Epithelial cell of esophagus (primary cell): ENCODE measurements at places on chromosomes 12 and 14.

DNA sequence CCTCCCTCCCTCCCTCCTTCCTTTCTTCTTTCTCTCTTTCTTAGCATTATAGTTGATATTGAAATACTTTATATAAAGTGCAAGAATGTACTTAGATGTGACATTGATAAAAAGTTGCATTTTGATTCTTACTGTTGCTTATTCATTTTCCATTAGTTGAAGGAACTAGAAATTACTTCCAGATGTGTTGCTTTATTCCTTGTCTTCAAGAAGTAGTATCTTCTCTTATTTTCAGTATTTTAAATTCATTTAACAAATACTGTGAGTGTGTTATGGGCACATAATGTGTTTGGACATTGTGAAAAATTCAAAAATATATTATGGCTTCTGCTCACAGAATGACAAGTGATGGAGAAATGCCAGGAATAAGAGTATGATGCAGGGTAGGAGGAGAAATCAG is 45.6 kb downstream of the TRMT5 start:
- DNase-seq, result no peak

GRCh38 chr12:27898022-27898421 is 74.5 kb downstream of the PTHLH start:
- no peak for DNase-seq

- no peak for DNase-seq
These were observed 4.9 kb upstream of the LRIG3 start for GRCh38 chr12:58925111-58925611.

- DNase-seq, result peak; percentile 64
These were observed 429.1 kb downstream of the DAD1 start for GRCh38 chr14:22159957-22160356.

DNA sequence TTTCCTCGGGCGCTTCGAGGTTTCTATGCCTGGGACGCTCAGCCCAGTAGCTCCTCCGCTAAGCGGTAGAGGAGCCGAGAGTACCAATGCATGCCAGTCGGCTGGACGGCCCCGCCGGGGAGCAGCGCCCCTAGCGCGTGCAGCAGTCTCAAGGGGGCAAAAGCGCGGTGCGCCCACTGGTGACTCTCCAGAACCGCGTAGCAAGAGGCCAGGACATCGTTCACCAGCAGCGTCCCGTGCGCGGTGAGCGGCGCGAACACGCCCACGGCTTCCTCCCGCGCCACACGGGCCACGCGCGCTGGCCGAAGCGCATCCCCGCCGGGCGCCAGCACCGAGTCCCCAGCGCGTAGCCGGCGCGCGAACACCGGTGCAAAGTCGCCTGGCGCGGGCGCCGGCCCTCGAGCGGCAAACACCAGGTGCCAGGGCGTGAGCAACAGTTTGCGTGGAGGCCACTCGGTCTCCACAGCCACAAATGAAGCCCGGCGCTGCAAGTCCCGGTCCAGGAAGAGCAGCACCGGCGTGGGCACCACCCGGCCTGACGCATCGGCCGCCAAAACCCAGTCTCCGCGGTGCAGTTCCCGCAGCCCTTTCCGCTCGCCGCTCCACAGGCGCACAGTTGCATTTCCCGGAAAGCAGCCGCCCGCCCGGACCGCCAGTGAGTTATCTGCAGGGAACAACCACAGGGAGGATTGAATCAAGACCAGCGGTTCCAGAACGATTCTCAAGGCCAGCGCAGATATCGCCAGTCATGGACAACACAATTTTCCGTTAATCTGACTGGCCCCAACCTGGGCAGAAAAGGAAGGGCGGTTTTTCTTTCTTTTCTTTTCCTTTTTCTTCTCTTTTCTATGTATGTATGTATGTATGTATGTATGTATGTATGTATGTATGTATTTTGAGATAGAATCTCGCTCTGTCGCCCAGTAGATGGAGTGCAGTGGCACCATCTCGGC is 4.5 kb downstream of the DHH start:
- peak; percentile 40 for DNase-seq

GRCh38 chr12:83613586-83614110 is 926.9 kb downstream of the TMTC2 start:
- no peak for DNase-seq

- no peak for DNase-seq
These were observed 215.4 kb downstream of the SLC41A2 start for GRCh38 chr12:104742551-104743201.

DNA sequence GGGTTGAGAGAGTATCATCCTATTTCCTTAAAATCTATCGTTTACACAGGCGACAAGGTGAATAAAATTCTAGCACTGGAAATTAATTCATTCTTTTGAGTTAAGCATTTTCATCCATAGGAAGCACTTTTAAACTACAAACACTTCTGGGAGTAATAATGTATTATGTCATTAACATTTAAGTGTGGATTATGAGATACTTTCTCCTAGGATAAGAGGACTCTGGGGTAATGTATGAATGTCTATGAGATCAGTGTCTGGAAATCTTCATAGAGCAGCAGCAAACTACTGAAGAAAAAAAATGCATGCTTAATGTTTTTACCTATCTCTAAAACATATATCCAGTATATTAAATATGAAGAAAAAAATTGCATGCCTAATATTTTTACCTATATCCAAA is 86.9 kb downstream of the EPS8 start:
- no peak for DNase-seq
